ENCODE measurements at places on chromosomes 12 and 14. TPM values are rescaled to one million over a fixed set of nuclear protein-coding genes. Genes with fewer than 3 reads are reported as not detected.

GRCh38 chr14:30134936-30135335 lies 207.3 kb upstream of the PRKD1 start:
- no peak for DNase-seq

Gene EMP1
- 90.5 TPM for total RNA-seq

DNA sequence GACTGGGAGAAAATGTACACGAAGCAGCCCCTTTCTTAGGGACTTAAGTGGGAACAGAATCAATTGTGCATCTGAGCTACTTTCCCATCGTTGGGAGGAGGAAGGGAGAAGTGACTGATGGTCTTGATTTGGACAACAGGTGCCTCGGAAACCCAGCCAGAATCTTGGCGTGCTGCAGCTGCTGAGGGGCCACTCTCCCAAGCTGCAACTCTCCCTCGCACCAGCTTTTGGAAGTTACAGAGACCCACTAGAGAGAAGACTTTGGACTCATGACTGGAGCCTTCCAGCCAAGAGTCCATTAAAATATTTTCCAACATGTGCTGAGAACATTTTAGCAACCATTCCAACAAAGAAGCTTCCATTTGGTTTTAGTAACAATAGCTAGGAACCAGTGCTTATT lies 52.3 kb downstream of the GNS start:
- no peak for DNase-seq

DNA sequence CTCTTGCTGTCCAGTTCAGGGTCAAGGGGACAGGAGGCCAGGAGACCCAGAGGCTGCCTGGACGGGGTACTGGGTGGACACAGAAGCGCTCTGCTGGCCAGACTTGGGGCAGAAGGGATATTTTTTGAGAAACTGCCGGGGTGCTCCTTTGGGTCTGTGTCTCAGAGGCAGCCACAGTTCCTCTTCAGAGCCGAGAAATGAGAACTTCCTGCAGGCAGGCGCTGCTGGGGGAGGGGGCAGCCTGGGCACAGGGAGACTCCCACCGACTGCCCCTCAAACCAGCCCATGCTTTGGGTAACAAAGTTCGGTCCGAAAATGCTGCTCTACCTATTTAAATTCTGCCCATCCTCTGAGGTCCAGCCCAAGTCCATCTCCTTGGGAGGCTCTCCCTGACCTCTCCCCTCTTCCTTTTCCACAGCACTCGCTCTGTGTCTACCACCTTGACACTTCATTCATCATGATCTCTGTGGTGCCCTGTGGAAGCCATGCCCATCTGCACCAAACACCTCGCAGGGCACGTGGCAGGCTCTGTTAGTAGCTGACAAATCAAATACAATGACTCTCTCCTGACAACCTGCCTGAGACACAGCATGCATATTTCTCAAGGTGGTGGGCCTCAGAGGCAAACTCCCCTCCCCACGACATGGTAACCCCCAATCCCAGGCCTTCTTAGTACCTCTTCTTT lies 16.4 kb downstream of the HDAC7 start:
- no peak for DNase-seq

DNA sequence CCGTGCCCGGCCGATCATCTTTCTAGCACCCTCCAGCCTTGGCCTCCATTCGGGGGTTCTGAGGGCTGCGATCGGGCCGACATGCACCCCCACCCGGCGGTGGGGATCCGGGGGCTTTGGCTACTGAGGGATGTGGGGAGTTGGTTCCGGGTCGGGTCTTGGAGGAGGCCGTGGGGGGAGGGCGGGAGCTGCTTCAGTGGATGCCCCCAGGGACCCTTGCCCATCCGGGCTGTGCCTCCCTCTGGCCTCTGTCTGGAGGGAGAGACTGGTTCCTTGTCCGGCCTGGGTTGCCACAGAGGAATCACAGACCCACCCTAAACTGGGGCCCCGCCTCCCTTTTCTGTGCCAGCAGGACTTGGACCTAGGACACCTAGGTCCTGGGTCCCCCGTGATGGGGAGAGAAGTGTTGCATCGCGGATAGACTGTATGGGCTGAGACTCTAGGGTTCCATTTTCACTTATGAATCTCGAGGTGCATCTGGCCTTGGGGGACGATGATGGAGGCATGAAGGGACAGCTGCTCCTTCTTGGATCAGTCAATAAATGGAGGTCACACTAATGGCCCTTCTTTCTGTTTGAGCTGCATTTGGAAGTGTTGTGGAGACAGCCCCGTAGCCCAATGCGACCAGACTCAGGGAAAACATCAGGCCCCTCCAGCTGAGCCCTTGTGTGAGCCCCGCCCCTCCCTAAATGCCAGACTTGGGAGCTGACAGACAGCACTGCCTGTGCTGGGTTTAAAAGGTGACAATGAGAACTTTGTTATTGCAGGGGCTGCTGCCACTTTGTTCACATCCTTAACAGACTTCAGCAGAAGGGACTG lies 577 bp downstream of the DTX3 start:
- peak; percentile 55 for DNase-seq

Gene GPN3
- 29.3 TPM for total RNA-seq

Gene FLRT2
- total RNA-seq: 4.7 TPM

- no peak for DNase-seq
Measured at GRCh38 chr12:45279931-45280830, 64.3 kb downstream of the ANO6 start.

Measured in left ventricle myocardium inferior (tissue), 1 donor.